ENCODE measurements at places on chromosomes 2 and 18.
A peak's percentile ranks its signal among the peaks of the same experiment; 100 is the strongest.

DNA sequence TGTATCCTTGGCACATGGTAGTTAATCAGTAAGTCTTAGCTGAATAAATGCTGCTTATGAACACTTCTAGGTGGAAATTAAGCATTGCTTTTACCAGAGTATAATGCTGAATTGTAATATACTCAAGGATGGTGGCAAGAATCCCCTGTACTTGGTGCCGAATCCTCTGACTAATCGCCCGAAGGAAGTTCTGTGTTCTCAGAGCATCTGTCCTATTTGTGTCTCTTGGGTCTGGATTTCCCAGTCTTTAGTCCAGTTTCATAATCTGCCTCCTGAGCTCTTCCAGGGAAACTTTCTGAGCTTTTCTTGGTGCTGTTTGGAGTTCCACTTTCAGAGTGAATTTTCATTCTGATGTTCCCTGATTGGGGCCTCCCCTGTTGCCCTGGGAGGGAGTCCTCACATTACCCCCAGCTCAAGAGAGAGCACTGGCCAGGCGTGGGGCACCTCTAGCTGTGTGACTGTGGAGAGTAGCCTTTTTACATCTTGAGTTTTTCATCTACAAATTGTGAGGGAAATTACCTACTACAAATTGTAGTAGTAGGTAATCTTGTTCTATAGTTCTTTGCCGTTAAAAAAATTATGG, 144.9 kb downstream of the LTBP1 start:
- DNase-seq, result no peak

- no peak for DNase-seq
These were observed 66.1 kb downstream of the CIB4 start for GRCh38 chr2:26574900-26575560.

GRCh38 chr2:82839036-82839435, 1620.0 kb downstream of the SUCLG1 start:
- no peak for DNase-seq

GRCh38 chr2:175840256-175840655, 161.8 kb downstream of the LNPK start:
- no peak for DNase-seq

DNA sequence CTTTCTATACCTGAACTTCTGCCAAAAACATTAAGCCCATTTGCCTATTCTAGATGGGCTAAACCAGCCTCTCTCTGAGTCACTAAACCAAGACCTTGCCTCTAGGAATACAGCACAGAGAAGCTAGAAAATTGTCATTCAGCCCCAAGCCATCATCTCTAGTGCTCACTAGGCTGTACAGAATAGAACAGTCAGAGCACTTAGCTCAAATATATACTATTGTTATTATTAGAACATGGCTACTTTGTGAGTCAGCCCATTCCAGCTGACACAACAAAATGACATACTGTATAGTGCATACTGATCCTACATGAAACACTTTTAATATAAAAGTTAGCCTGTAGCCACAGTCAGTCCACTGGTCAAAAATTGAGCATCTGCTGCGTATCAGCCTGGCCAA, 418.8 kb downstream of the NRXN1 start:
- DNase-seq, result no peak

DNA sequence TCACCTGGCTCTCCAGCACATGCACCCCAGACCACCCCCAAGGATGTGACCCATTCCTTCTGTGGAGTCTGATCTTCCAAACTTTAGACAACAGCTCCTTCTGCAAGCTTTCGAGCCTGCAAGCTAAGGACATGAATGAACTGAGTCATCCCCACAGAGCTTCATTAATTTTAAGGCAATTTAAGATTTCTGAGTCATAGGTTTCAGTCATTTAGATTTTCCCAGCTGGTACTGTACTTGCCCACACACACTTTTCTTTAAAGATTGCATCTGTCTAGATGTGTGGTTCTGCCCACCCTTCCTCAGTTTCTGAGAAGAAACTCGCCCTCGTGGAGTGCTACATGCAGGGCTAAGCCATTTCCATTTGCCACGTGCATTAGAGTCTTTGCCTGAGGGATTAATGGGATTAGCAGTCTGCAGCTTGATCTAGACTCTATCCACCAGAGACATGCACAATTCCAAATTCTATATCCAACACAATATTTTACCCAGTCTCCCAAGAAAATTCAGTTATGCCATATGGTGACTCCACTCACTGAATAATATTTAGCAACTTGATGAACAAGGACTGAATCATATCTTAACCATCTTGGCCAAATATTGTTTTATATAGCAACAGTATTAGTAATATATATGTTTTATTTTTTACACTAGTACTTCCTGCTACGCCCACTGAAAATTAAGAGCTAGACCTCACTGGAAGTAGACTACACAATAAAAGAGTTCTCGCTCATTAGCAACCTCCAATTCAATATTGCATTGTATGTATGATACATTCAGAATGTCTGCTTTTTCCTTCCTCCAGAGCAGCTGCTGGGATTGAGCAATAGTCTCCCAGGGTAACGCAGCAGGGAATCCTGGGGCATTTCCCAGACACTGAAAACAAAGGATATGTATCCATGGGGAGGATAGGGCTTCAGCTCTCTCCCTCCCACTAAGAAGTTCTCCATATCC, 14.3 kb upstream of the TRIB2 start:
- DNase-seq, result no peak

DNA sequence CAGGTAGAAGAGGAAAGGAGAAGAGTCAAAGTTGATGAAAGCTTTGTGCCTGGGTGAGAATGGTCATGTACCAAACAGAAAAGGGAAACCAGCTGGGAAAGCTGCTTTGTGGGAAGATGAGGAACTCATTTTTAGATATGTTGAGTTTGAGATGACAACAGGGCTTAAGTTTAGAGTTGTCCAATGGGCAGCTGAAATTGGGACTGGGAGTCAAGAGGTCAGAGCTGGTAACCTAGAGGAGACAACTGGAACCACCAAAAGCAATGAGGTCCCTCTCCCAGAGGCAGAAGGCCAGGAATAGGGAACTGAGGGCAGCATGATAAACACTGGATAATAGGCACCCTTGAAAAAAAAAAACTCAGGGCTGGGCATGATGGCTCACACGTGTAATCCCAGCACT, 48.8 kb downstream of the SLC4A1AP start:
- DNase-seq, result no peak

DNA sequence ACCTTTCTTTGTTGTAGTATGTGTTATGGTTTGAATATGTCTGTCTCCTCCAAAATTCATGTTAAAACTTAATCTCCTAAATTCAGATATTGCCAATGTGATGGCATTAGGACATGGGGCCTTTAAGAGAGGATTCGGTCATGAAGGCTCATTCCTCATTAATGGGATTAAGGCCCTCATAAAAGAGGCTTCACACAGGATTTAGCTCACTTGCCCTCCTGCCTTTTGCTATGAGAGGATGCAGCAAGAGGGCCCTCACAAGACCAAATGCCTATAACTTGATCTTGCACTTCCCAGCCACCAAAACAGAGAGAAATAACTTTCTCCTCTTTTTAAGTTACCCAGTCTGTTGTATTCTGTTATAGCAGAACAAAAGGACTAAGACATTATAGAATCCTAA, 19.7 kb downstream of the ZBTB14 start:
- no peak for DNase-seq

DNA sequence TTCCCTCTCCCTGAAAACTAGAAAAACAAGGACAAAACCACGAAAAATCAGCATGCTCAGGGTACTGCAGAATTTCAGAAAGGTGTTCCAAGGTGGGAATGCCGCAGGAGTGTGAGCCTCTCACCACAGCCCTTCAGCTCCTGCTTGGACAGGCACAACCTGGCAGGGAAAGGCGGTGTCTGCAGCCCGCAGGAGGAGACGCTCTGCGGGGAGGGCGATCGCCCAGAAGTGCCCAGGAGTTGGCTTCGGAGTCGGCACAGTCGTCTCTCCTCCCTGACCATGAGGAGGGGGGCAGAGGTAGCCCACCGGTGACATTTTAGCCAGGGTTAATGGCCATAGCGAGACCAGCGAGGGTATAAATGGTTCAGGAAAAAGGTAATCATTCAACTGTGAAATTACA, 57.2 kb downstream of the TMEM18 start:
- no peak for DNase-seq

DNA sequence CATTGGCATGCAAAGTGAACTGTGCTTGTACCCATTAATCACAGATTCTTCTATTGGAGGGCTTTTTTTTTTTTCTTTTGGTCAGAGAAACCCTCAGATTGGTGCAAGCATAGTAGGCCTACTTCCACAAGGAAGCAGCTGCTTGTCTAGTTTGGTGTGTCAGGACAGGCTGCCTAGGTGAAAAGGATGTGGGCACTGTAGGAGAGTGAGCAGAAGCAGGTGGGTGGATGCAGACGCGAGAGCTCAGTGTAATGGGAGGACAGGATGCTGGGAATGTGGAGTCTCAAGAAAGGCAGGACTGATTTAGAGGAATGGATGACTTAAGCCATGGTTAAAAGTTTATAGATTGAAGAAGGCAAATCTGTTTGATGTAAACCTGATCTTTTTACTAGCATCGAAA, 3.1 kb downstream of the ELP2 start:
- DNase-seq, result no peak

GRCh38 chr18:60732143-60732542, 359.6 kb upstream of the MC4R start:
- DNase-seq, result no peak

- DNase-seq, result no peak
These were observed 165.4 kb downstream of the MYCN start for GRCh38 chr2:16105669-16106281.

- peak; percentile 56 for DNase-seq
These were observed 1.1 kb upstream of the GPR55 start for GRCh38 chr2:230925879-230926765.
